Thymus (tissue), 14 donors: ENCODE measurements at places on chromosomes 7 and 10.

GRCh38 chr7:108079648-108080591, 50.2 kb downstream of the LAMB4 start:
- DNase-seq: no peak

DNA sequence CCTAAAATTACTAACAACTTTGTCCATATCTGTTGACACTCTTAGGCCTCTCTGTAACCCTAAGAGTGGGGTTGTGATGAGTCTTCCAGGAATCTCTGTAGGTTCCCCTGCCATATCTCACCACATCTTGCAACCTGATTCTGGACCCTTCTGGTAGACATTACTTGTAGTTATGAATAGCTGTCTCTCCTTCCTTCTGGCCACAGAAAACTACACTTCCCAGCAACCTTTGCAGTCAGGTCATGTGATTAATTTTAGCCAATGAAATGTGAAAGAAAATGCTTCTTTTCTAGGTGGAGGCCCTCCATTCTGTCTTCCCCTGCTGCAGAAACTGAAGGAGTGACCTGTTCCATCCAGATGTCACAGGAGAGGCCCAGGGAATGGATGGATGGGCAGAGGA, 147.6 kb upstream of the AOAH start:
- no peak for DNase-seq

GRCh38 chr10:118102121-118102520, 55.4 kb upstream of the RAB11FIP2 start:
- DNase-seq: no peak

GRCh38 chr7:101870361-101871062, 53.1 kb downstream of the CUX1 start:
- no peak for DNase-seq

DNA sequence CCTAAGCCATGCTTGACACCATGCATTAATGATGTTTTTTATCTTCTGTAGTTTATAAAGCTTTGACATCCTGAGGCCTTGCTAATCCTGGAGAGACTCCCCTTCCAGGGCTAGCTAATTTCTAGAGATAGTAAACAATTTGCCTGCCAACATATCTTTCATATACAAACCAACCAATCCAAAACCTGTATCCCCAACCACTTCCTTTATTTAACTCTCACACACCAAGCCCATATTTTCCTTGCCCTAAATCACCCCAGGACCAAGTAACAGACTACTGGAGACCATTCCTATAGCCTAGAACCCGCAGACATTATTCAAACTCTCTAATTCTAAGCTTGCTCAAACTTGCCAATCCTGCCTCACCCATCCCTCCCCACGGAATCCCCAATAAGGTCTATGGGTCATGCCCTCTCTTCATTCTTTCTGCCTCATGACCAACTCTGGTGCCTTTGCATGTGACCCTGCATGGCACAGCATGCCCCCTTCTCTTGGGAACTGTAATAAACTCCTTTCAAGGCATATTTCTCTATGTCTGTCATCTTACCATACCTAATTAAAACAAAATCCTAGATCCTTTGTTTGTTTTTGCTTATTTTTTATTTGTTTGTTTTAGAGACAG, 116.6 kb upstream of the CACUL1 start:
- no peak for DNase-seq

- no peak for DNase-seq
Measured at GRCh38 chr7:142894112-142894984, 8.8 kb upstream of the TRPV6 start.

- no peak for DNase-seq
Measured at GRCh38 chr7:72072901-72073300, 339.2 kb downstream of the CALN1 start.

DNA sequence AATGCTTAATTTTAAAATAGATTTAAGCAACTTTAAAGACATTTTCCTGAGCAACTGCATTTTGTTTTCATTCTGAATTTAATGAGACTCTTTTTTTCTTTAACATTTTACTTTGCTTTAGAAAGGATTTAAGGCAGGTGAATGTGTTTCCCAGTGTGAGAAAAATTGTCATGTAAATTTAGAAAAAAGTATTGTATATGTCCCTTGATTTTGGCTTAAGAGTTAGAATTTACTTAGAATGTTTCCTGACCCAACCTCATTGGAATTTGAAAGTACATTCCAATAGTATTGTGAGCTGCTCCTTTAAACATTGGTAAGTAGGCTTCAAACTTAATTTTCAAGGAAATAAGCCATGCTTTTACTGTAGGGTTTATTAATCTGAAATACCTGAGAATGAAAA, 110.2 kb downstream of the PTEN start:
- no peak for DNase-seq

DNA sequence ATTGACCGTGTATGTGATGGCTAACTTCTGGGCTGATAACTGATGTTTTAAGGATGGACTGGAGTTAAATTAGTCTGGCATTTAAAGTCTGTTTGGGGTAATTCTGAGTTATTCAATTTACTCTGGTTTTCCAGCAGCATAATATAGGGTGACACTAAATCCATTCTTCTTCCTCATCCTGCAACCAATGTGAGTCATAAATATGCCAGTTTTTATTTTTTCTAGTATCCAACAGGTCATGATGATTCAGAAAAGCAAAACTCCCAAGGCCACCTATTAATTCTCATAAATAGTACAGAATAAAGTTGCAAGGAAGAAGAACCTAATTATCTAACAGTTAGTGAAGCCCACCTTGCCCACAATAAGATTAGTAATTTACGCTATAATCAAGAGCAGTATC, 7.5 kb upstream of the EPHB6 start:
- DNase-seq: no peak

DNA sequence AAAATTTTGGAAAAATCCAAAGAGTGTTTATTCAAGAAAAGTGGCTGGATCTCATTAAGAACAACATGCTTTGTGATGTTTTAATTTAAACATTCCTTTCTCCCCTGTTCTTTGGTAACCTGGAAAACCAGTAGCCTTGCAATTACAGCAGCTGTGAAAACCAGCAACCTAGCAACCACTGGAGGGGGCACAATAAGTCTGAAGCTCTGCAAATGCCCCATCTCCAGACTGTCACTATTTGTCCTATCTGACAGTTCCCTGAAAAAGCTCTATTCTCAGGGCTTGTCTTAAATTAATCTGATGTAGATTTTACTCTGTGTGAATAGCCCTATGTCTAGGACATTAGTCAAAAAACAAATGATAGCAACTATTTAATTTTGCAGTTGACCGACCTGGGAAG, 137.6 kb upstream of the THSD7A start:
- DNase-seq: no peak

DNA sequence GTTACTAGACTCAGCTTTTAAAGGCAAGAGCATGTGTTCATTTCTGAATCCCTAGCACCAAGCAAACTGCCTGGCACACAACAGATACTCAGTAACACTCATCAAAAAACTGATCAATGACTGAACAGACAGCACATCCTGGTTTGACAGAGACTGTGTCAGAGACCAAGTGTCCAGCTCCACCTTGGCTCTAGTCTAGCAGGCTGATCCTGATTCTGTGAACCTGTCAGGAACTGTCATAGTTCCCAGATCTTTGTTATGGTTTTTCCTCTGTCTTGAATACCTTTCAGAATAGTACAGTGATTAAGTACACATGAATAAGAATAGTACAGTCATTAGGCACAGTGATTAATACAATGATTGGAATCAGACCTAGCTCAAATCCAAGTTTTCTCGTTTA, 53.0 kb downstream of the TPK1 start:
- no peak for DNase-seq
